Activated T-cell treated with anti-CD3 and anti-CD28 coated beads, Interleukin-2, amount 50 U/mL, for 4 hours (primary cell): ENCODE measurements at places on chromosomes 4 and X. TPM values are rescaled to one million over a fixed set of nuclear protein-coding genes. Genes with fewer than 3 reads are reported as not detected.

Gene SLC10A6
- total RNA-seq = not detected

Gene ETDB
- not detected for total RNA-seq

DNA sequence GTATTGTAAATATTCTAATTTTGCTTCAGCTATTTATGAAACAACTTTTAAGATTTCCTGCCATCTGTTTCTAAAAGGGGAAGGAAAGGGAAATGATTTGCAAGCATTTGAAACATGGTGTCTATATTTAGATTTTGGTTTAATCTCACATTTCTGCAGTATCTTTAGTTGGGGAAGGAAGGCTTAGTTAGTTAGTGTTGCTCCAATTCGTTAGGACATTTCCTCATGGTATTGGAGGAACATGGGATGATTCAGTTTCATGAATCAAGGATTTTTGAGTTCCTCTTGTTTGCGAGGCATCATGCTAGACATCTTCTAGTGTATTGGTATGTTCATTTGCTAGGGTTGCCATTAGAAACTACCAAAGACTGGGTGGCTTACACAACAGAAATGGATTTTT is 20.5 kb upstream of the TMEM192 start:
- DNase-seq = no peak

GRCh38 chrX:137032341-137032694 is 1.5 kb downstream of the GPR101 start:
- DNase-seq = no peak
